ENCODE measurements at places on chromosomes 5 and 9. TPM values are rescaled to one million over a fixed set of nuclear protein-coding genes. Genes with fewer than 3 reads are reported as not detected.

- DNase-seq, result no peak
Observed at GRCh38 chr9:99189887-99190596, 31.7 kb downstream of the ALG2 start.

- DNase-seq, result no peak
Observed at GRCh38 chr5:81334304-81335061, 33.1 kb downstream of the ZCCHC9 start.

DNA sequence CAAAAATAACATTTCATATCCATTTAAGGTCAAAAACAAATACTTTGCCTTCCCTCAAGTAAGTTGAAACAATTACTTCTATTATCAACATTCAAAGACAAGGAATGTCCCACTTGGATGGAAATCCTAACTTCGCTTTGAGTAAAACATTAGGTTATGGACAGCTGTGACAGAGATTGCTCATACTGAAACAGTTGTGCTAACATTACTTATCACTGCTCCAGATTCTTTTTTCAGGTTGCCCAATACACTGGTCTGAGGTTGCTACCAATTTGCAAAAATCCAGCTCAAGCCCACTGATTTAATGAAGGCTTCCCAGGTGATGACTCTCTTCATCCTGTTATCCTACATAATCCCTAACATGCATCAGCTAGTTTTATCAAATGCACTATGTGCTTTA, 98.3 kb downstream of the UBAP2 start:
- no peak for DNase-seq

DNA sequence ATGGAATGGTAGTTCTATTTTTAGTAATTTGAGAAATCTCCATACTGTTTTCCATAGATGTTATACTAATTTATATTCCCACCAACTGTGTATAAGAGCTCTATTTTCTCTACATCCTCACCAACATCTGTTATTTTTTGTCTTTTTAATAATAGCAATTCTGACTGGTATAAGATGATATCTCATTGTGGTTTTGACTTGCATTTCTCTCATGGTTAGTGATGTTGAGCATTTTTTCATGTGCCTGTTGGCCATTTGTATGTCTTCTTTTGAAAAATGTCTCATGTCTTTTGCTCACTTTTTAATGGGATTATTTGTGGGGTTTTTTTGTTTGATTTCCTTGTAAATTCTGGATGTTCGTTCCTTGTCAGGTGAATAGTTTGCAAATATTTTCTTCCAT, 154.4 kb downstream of the ZSWIM6 start:
- DNase-seq, result no peak

DNA sequence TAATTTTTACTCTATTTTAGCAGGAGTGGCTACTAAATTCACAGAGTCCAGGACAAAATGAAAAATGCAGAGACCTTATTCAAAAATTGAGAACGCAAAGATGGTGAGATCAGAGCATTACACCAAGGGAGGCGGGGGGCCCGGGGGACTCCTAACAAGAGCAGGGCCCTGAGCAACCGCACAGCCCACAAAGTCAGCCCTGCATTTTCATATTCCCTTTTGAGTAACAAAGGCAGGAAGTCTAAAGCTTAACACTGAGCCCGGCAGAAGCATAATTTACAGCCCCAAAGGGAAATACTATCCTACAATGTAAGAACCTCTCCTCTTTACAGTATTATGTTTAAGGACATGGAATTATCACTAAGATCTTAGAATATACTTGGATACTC, 69.4 kb downstream of the TLE1 start:
- no peak for DNase-seq

- peak; percentile 24 for DNase-seq
Observed at GRCh38 chr5:148179234-148179824, 11.0 kb downstream of the SPINK14 start.

GRCh38 chr9:76704593-76705204, 59.5 kb upstream of the PCA3 start:
- peak; percentile 91 for DNase-seq

DNA sequence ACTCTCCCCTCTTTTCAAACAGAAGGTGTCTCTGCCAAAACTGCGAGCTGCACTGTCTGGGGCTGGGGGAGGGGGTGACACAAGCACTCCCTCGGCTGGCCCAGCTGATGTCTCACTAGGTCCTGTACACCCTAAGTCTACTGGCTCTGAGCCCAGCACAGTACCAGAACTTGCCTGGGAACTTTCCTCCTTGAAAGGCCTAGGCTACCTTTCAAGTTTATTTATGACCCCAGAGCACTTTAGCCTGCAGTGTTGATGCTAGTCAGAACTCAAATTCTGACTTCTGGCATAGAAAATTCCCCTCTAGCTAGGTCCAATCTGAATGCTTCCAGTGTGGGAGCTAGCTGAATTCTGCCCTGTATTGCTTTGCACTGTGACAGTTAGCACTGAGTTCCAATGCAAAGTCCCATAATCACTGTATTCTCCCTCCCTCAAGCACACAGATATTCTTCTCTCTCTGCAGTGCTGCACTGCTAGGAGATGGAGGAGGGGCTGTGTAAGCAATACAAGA, 10.5 kb downstream of the LURAP1L start:
- DNase-seq, result peak; percentile 76

DNA sequence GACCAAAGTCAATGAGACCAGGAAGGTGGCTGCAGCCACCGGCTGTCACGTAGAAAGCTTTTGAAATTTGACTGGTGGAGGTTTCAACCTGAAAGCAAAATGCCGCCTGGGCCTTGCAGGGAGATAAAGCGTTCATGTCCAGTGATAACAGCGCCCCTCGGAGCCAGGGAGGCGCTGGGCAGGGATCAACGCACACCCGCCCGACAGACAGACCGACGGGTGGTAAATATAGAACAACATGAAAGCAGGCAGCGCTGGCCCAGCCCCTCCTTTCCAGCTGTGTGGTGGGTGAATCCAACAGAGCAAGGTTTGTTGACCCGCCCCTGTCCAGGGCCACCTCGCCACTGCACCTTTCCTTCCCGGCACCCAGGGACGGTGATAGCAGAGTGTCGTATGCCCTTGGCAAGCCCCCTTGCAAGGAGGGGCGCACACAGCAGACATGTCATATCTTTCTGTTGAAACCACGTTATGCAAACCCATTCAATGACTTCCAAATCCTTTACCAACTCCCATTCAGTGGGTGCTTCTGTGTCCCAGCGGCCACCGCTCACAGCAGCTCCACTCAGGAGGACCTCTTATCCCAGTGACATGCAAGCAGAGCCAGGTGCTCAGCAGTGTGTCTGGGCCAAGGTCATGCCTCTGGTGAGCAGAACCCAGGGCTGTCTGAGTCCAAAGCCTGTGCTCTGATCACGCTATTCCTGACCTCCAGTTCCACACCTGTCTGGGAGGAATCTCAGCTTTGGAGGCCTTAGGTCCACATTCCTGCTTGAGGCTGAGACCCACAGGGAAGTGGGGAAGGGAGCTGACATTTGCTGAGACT, 38.7 kb downstream of the NKX2-5 start:
- no peak for DNase-seq

- no peak for DNase-seq
Observed at GRCh38 chr5:89948977-89949376, 460.6 kb downstream of the CETN3 start.

GRCh38 chr9:135960411-135961276, 529 bp downstream of the UBAC1 start:
- DNase-seq, result no peak

DNA sequence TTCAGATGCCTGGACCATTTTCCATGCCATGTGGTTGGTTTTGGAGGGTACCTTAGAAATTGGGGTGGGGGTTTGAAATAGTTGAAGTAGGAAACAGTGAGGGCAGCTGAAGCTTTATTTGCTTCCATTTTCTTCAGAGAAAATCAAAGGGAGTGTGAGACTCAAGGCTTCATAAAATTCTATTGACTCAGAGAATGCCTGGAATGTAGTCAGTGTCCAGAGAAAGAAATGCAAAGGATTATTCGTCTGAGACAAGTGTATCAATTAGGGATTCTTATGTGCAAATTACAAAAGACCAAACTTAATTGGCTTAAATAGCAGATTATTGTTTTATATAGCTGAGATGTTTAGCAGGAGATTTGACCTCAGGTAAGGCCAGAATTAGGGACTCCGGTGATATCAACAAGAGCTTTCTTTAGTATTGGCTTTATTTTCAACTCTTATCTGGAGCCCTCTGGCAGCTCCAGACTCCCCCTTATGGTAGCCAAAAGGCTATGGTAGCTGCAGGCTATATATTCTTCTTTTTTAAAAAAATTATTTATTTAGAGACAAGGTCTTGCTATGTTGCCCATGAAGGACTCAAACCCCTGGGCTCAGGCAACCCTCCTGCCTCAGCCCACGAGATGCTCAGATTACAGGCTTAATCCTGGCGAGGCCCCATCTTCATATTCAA, 38.9 kb downstream of the PTTG1 start:
- DNase-seq, result no peak

- DNase-seq, result no peak
Observed at GRCh38 chr9:94173632-94174031, 85.5 kb upstream of the ZNF169 start.

GRCh38 chr5:146877783-146878475, 628 bp downstream of the PPP2R2B start:
- peak; percentile 39 for DNase-seq

DNA sequence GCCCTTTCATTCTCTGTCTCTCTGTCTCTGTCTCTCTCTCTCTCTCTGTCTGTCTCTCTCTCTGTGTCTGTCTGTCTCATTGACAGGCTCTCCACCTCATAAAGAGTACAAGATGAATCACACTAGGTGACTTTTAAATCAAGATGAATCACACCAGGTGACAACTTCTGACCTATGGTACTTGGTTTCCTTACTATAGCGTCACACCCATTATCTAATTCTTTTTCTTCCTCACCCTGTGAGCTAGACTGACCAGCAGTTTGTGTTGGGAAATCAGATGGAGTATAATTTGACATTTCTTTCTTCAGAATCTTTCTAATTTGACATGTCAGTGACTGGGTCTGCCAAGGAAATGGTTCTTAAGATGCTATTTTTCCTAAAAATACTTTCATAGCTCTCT, 232.9 kb downstream of the ARRDC3 start:
- DNase-seq, result no peak

DNA sequence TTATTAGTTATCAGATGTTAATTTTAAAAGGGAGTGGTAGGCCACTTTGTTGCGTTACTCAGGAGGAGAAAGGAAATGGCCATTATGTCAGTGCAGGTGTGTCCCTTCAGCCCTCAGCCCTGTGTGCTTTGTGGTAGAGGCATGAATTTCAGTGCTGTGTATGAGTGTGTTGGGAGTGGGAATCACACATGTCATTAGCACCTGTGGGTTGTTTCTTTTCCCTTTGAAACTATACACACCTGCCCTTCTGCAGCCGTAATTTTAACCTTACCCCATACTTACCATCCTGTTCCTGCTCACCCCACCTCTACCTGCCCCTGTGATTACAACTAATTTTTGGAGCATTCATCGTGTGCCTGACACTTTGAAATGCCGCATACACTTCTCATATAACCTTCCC, 156.4 kb downstream of the ARHGAP26 start:
- DNase-seq, result no peak

DNA sequence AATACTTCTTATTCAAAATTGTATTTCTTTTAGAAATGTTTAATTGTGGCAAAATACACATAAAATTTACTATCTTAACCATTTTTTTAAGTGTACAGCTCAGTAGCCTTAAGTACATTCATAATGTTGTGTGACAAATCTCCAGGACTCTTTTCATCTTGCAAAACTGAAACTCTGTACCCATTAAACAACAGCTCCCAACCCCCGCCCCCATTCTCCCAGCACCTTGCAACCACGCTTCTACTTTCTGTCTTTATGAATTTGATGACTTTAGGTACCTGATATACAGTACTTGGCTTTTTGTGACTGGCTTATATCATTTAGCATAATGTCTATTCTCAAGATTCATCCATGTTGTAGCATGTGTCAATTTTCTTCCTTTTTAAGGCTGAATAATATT, 2.8 kb upstream of the IL5 start:
- DNase-seq, result no peak

DNA sequence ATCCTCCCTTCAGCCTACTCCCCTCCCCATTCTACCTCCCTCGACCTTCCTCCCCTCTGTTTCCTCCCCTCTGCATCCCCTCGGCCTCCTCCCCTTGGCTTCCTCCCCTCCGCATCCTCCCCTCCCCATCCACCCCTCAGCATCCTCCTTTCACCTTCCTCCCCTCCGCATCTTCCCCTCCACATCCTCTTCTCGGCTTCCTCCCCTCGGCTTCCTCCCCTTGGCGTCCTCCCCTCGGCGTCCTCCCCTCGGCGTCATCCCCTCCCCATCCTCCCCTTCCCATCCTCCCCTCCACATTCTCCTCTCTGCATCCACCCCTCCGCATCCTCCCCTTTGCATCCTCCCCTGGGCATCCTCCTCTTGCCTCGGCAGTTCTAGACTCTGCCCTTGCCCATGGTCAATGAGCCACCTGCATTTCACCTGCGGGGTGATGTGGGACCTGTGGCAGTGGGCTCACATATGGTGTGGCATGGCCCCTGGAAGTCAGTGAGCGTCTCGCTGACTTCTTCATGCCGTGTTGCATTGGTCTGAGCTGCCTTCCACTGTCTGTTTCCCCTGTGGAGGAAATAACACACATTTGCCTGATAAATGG, 113.0 kb downstream of the WNK2 start:
- no peak for DNase-seq

GRCh38 chr5:120084543-120084870, 379.6 kb upstream of the PRR16 start:
- DNase-seq, result peak; percentile 87

The PCDHGA2 gene
- polyA plus RNA-seq, result 14.0 TPM

The GGTA1 gene
- 4.5 TPM for polyA plus RNA-seq

The DMRT3 gene
- 0.72 TPM for polyA plus RNA-seq

The ZNF454 gene
- polyA plus RNA-seq, result 5.9 TPM

The KIF4B gene
- 0.14 TPM for polyA plus RNA-seq

All from spinal cord (tissue), 10 donors.